GM12878 (cell line): ENCODE measurements at places on chromosomes 5 and 9.

DNA sequence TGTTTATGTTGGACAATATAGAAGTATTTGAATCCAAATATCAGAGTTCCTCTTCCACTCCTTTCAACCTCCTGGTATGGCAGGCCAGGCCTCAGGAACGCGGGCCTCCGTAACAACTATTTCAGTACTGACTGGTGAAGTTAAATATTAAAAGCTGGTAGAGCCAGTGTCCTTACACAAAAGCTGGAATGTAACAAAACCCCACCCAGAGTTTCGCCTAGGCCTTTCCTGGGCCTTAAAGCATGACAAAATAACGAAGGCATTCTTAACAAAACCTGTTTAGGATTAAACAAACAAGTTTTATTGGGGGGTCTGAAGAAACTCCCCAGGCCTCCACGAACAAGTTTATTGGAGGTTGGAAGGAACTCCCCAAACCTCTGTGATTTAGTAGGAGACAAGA, 61.6 kb upstream of the GNE start:
- no peaks in the 10 kb centered on the region for H3K4me1 ChIP-seq
- H3K36me3 ChIP-seq: no peaks in the 10 kb centered on the region
- no peak overlapping the region for H3K27ac ChIP-seq
- no peak overlapping the region for H3K4me3 ChIP-seq
- no peak for DNase-seq

GRCh38 chr5:10712574-10713366, 48.3 kb downstream of the DAP start:
- DNase-seq: no peak
- H3K36me3 ChIP-seq: peaks cover 7% of the 10 kb centered on the region
- no peak overlapping the region for H3K27ac ChIP-seq
- no peaks in the 10 kb centered on the region for H3K27me3 ChIP-seq
- H3K4me3 ChIP-seq: no peak overlapping the region

GRCh38 chr9:79877943-79878602, 306.3 kb downstream of the TLE4 start:
- no peak for DNase-seq
- H3K36me3 ChIP-seq: no peaks in the 10 kb centered on the region
- no peaks in the 10 kb centered on the region for H3K4me1 ChIP-seq
- H3K27ac ChIP-seq: no peak overlapping the region
- no peaks in the 10 kb centered on the region for H3K27me3 ChIP-seq

- no peaks in the 10 kb centered on the region for H3K4me1 ChIP-seq
- no peaks in the 10 kb centered on the region for H3K36me3 ChIP-seq
- no peaks in the 10 kb centered on the region for H3K27me3 ChIP-seq
Measured at GRCh38 chr9:125075997-125076396, 67.3 kb downstream of the SCAI start.

- H3K4me3 ChIP-seq: no peak overlapping the region
- H3K27me3 ChIP-seq: no peaks in the 10 kb centered on the region
- H3K27ac ChIP-seq: no peak overlapping the region
- peak; percentile 25 for DNase-seq
- peaks cover 20% of the 10 kb centered on the region for H3K4me1 ChIP-seq
Measured at GRCh38 chr9:121557581-121558447, 58.2 kb upstream of the GGTA1 start.

- no peak overlapping the region for H3K27ac ChIP-seq
- H3K27me3 ChIP-seq: no peaks in the 10 kb centered on the region
- H3K4me1 ChIP-seq: no peaks in the 10 kb centered on the region
- no peaks in the 10 kb centered on the region for H3K36me3 ChIP-seq
Measured at GRCh38 chr5:92713335-92713743, 867.7 kb downstream of the NR2F1-AS1 start.

- no peaks in the 10 kb centered on the region for H3K4me1 ChIP-seq
- H3K27ac ChIP-seq: no peak overlapping the region
- H3K36me3 ChIP-seq: no peaks in the 10 kb centered on the region
- DNase-seq: no peak
- no peaks in the 10 kb centered on the region for H3K27me3 ChIP-seq
Measured at GRCh38 chr9:71620746-71621145, 147.6 kb downstream of the CEMIP2 start.

DNA sequence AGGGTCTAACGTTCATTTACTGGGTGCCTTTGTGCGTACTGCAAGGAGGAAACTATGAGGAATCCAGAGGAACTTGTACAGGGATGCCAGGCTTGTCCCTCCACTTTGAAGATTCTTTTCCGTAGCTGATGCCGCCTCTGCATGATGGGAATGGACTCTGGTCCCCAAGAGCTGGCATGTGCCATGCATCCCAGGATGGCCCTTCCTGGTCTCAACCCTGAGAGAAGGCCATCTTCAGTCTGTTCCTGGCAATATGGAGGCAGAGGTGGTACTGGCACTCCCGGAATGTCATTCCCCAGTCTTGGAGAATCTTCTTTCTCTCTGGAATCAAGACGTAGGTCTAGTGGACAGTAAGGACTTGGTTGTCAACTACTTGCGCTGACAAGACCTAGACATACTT, 61.5 kb downstream of the BASP1 start:
- no peak overlapping the region for H3K27ac ChIP-seq
- H3K27me3 ChIP-seq: no peaks in the 10 kb centered on the region
- peaks cover 33% of the 10 kb centered on the region for H3K4me1 ChIP-seq
- H3K4me3 ChIP-seq: no peak overlapping the region
- no peaks in the 10 kb centered on the region; the same call in 1 of the 2 replicates for H3K36me3 ChIP-seq
- no peak for DNase-seq

DNA sequence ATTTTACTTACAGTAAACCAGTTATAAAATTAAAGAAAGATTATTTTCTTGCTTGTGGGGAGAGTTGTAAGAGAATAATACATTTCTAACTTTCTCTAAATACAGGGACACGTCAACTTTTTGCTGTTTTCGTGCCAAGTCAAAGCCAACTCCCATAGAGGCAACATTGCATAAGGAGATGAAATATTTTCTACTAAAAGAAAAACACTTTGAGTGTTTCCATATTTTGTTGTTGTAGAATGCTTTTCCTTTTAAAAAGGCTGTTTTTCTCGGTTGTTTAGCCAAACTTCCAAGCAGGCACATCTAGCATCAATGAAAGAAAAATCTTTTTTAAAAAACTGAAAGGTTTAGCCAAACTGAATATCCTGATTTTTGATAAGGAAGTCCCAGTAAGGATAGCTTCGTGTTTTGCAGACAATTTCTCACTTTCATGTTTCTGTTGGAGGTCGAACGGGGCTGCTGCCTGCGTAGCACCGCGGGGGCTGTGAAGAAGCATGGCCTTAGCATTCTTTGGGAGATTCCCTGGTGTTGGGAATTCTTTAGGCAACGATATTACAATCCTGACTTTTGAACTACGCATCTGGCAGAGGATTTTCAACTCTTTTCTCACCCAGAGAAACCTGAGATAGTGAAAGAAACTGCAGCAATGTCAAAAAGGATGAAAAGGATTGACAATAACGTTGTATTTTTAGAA, 108.1 kb upstream of the FBXL7 start:
- no peaks in the 10 kb centered on the region for H3K36me3 ChIP-seq
- DNase-seq: no peak
- H3K27ac ChIP-seq: no peak overlapping the region
- H3K4me1 ChIP-seq: no peaks in the 10 kb centered on the region
- H3K4me3 ChIP-seq: no peak overlapping the region

- no peaks in the 10 kb centered on the region for H3K4me1 ChIP-seq
- peaks cover 10% of the 10 kb centered on the region for H3K36me3 ChIP-seq
- H3K27me3 ChIP-seq: no peaks in the 10 kb centered on the region
- H3K4me3 ChIP-seq: no peak overlapping the region
- no peak for DNase-seq
- no peak overlapping the region for H3K27ac ChIP-seq
Measured at GRCh38 chr5:14497311-14497710, 84.3 kb upstream of the OTULINL start.

GRCh38 chr5:56262279-56262678, 29.1 kb upstream of the ANKRD55 start:
- no peak overlapping the region for H3K27ac ChIP-seq
- H3K4me1 ChIP-seq: no peaks in the 10 kb centered on the region; the same call in 1 of the 2 replicates
- H3K4me3 ChIP-seq: no peak overlapping the region
- no peaks in the 10 kb centered on the region for H3K36me3 ChIP-seq
- no peaks in the 10 kb centered on the region; the same call in 1 of the 2 replicates for H3K27me3 ChIP-seq

DNA sequence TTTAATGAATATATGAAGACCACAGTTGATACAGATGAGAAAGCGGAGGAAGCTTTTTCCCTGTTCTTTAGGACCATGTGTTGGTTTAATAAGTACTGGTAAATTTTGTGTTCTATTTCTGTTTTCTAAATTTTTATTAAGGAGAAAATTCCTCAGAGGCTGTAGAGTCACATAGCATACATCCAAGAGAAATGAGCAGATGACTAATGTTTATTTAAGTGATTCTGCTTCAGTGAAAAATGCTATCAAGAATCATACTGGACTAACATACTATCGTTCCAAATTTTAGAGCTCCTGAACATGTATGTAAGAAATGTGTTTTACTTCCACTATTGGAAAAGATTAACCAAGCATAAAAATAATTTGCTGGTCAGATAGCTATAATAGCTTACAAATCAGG, 115.0 kb downstream of the KIAA1958 start:
- peaks cover 19% of the 10 kb centered on the region for H3K4me1 ChIP-seq
- DNase-seq: no peak
- no peaks in the 10 kb centered on the region for H3K36me3 ChIP-seq
- no peaks in the 10 kb centered on the region for H3K27me3 ChIP-seq

DNA sequence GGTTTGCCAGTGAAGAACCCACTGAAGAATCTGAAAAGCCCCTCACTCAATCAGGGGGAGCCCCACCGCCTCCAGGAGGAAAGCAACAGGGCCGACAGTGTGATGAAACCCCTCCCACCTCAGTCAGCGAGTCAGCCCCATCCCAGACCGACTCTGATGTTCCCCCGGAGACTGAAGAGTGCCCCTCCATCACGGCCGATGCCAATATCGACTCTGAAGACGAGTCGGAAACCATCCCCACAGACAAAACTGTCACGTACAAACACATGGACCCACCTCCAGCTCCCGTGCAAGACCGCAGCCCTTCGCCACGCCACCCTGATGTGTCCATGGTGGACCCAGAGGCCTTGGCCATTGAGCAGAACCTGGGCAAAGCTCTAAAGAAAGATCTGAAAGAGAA, 92.4 kb downstream of the MAP1B start:
- H3K4me3 ChIP-seq: no peak overlapping the region
- H3K36me3 ChIP-seq: no peaks in the 10 kb centered on the region
- no peaks in the 10 kb centered on the region for H3K27me3 ChIP-seq

DNA sequence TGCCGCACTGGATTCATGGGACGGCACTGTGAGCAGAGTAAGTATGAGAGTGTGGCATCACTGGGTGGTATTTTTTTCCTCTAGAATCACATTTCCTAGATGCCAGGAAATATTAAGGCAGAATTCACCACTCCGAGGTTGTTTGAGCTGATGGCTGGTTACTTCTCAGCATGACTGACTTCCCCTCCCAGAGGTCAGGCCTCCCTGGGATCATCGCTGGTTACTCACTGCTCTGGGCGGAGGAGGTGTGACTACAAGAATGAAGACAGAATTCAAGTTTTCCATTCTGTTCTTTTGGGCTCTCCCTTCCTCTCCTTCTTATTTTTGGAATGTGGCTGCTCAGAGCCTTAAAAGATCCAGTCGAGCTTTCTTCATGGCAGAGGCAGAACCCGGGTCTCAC, 76.6 kb upstream of the PRRC1 start:
- H3K4me1 ChIP-seq: no peaks in the 10 kb centered on the region
- DNase-seq: no peak
- no peaks in the 10 kb centered on the region for H3K27me3 ChIP-seq
- no peaks in the 10 kb centered on the region for H3K36me3 ChIP-seq
- no peak overlapping the region for H3K27ac ChIP-seq

DNA sequence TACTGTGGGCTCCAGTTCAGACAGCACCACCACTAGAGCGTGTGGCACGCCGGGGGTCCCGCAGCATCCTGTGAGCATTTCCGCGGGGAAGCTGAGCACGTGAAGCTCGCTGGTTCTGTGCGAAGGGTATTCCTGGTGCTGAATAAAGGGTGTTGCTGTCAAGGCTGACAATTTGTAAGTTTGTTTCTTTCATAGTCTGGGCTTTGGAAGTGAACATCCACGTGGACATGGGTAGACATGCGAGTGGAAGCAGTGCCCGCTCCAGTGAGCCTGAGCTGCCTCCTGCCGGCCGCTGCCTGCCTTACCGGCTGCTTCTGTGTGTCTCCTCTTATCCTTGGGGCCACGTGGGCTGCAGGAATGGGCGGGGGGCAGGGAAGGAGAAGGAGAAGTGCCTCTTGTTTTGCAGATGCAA, 14.7 kb downstream of the NDUFS6 start:
- no peak overlapping the region for H3K4me3 ChIP-seq
- DNase-seq: no peak
